ENCODE measurements at places on chromosomes 3 and 15. TPM values are rescaled to one million over a fixed set of nuclear protein-coding genes. Genes with fewer than 3 reads are reported as not detected.

The CATSPER2 gene
- total RNA-seq = 0.15 TPM

The B3GALNT1 gene
- total RNA-seq = 6.1 TPM

The SAXO2 gene
- 9.0 TPM for total RNA-seq

DNA sequence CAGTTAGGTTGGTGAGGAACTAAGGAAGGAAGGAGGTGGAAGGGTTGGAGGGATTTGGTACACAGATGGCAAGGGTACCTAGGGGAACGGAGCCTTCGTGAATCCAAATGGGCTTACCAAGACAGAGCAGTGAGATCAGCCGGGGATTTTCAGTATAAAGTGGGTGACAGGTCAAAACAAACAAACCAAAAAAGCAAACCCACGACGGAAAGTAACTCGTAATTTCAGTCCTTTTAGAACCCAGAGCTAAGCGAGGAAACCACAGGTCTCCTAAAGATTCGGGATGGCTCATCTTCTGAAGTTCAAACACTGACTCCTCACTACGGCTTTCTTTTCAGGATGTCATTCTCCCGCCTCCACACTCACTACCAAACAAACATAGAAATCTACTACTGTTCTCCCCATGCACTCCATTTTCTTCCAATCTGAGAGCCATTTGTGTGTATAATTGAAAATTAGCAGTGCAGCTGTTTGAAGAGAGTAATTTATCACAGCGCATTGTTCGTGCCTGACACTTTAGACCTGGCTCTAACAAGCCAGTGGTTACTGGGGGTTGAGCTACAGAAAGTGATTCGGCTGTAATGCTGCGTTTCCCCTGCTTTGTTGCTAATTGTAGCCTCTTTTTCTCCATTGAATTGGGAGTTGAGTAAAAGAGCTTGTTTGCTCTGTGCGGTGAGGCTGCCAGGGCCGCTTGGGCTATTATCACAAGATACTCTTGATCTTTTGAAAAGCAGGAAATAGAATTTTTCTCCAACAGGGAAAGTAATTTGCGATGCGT is 64.7 kb upstream of the CCDC39 start:
- no peak for ATAC-seq

DNA sequence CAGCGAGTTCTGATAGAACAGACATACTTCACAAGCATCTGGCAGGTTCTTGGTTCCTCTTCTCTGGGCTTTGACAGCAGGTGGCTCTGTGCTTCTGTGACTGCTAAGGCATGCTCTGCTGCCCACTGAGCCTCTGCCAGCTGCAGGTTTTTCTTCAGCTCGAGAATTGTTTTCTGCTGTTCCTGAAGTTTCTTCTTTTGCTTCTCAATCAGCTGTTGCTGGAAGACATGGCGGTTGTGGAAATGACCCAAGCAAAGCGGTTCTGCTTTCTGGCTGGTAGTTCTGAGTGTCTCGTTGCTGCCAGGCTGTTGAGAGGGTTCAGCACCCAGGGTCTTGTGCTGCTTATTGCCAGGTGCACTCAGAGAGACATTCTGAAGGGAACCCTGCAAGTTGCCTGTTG is 50.8 kb downstream of the CCDC191 start:
- ATAC-seq = no peak

GRCh38 chr15:59833366-59833765 is 144.2 kb upstream of the BNIP2 start:
- ATAC-seq = no peak

- ATAC-seq = no peak
Observed at GRCh38 chr3:108488631-108489030, 21.8 kb downstream of the MYH15 start.

- peak; percentile 9 for ATAC-seq
Observed at GRCh38 chr15:66743703-66744536, 41.9 kb downstream of the SMAD6 start.

DNA sequence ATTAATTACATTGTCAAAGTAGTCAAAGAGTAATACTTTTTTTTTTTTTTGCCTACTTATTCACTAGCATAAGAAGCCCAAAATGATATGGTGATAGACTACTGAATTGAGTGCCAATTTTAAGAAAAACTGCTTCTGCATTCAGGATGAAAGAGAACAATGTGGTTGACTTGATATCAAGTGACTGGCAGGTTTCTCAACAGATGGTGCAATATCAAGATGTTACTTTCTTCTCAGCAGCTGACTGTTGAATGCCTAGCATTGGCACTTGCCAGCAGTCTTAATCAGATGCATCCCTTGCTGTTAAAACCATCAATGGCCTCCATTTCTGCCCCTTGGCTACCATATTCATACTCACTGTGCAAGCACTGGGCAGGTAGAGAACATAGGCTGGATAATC is 863.2 kb downstream of the GBE1 start:
- ATAC-seq = no peak

Data from gastroesophageal sphincter (tissue), 4 donors.